ENCODE measurements at places on chromosomes 11 and 22.
A peak's percentile ranks its signal among the peaks of the same experiment; 100 is the strongest.

DNA sequence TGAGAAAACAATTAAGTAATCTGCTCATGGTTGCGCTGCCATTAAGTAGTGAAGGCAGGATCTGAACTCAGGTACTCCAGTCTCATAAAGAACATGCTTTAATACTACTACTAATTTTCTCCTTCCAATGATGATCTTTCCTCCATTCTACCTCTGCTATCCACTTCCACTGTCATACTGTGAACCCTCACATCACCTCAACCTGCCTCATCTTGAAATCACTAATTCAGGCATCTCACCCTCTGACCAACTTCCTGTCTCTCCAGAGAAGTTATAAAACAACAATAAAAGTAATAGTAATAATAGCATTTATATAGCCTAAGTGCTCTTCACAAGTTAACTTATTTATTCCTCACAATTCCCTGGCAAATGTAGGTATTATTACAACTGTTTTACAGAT is 57.1 kb upstream of the PSMA1 start:
- DNase-seq, result no peak

DNA sequence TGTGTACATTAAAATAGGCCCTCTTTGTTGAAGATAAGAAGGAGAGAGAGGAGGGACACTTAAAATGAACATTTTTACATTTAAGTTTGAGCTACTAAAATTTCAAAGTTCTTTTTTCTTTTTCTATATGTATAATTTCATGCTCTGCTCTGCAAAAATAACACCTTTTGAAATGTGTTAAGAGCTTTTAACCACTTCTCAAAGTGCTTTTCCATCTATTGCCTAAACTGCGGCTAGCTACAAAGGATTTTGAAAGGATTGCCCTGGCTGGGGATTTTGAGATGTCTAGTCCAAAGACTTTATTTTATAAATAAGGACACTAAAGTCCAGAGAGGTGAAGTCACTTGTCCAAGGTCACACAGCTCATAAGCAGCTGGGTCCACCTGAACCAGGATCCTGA is 138.5 kb downstream of the CCDC81 start:
- no peak for DNase-seq

- no peak for DNase-seq
Measured at GRCh38 chr11:66337103-66337899, 1.1 kb upstream of the RIN1 start.

GRCh38 chr11:120074076-120074475 is 63.8 kb downstream of the TRIM29 start:
- no peak for DNase-seq

GRCh38 chr11:128594226-128594625 is 6.9 kb upstream of the ETS1 start:
- DNase-seq, result no peak

GRCh38 chr11:27716835-27717234 is 16.6 kb upstream of the BDNF start:
- DNase-seq, result no peak

- no peak for DNase-seq
Measured at GRCh38 chr11:62678433-62678769, 472 bp downstream of the UBXN1 start.

DNA sequence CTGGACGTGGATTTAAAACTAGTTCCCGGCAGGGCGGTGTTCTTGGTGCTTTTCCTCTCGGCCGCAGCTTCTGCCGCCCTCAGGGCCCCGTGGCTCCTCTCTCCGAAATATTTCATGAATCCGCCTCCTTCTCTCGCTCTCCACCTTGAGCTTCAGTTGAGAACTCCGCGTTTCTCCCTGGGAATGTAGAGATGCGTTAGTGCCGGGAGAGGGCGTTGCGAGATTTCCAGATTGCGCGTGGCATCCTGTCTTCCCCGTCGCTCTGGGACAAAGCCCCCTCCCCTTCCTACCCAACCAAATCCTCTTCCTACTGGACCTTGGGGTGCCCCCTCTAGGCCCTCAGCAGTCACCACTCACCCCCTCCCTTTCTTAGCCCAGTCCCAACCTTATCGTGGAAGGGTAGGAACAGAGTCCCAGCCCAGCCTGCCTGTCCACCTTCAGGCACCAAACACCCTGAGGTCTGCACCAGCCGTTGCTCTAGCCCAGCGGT is 15.5 kb upstream of the RAC2 start:
- peak; percentile 54 for DNase-seq

GRCh38 chr11:81644239-81644840 is 1089.3 kb downstream of the FAM181B start:
- no peak for DNase-seq

GRCh38 chr11:121408830-121409229 is 43.3 kb upstream of the SORL1 start:
- no peak for DNase-seq

DNA sequence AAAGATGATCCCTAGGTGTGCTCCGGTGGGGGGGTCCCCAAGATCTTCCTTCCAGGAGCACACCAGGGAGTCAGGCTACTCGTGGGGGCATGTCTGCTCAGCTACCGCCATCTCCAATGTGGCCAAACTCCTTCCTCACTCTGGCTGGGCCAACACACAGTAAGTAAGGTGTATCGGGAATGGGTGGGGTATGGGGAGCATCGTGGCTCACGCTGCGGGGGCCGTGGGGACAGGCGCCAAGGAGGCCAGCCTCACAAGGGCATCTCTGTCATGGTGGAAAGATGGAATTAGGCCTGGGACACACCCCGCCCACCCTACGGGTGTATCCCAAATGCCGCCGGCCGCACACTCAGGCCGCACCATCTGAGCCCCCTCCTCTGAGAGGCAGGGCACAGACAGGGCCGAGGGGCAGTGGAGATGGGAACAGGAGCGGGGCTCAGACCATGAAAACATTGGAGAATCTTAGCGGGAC is 8.3 kb downstream of the IGF2 start:
- DNase-seq, result no peak

GRCh38 chr22:18091478-18091877 is 13.7 kb downstream of the PEX26 start:
- DNase-seq, result no peak

DNA sequence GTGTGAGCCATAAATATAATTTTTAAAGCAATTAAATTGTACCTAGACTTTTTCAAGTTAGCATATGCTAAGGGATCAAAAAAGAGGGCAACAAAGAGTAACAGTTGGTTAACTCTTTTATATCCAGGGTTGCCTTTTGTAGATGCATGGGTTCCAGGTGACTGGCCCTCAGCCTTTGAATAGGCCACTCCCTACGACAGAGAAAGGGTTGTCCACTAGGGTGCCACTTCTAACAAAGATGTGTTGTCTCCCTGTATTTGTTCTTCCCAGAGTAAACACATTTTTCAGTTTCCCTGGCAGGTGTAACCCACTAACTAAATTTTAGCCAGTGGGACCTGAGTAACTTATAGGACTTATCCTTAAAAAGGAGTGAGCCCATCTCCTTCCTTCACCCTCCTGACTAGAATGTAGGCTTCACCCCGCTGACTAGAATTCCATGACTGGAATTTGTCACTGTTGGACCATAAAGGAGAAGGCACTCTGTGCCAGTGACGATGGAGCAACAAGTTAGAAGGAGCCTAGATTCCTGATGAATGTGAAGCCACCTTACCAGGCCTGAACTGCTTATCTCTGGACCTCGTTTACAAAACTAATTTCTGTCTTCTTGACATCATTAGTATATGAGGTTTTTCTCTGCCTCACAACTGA is 16.6 kb downstream of the TUG1 start:
- DNase-seq, result no peak

DNA sequence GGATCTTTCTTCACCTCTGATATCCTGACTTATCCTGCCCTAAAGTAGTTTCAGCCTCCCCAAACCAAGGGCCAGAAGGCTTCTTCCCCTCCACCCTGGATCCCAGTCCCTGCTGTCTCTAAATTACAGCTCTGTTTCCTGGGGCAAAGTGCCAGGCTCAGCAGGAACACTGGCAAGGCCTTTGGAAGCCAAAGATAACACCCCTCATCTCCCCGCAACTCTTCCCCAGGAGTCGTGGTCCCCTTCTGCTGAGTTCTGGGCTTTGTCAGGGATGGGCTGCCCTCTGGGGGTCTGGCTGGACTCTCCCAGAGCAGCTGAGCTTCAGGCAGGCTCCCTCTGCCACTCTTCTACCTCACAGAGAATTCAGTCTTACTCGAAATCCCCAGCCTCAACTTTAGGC is 53.8 kb upstream of the AMPD3 start:
- DNase-seq, result no peak

- no peak for DNase-seq
Measured at GRCh38 chr22:49657974-49658590, 169.6 kb downstream of the BRD1 start.

GRCh38 chr22:45105281-45105702 is 58.4 kb upstream of the NUP50 start:
- DNase-seq, result no peak

GRCh38 chr22:22073769-22074561 is 91.4 kb upstream of the TOP3B start:
- DNase-seq, result no peak

GRCh38 chr11:35529971-35530495 is 4.6 kb upstream of the PAMR1 start:
- DNase-seq, result no peak

DNA sequence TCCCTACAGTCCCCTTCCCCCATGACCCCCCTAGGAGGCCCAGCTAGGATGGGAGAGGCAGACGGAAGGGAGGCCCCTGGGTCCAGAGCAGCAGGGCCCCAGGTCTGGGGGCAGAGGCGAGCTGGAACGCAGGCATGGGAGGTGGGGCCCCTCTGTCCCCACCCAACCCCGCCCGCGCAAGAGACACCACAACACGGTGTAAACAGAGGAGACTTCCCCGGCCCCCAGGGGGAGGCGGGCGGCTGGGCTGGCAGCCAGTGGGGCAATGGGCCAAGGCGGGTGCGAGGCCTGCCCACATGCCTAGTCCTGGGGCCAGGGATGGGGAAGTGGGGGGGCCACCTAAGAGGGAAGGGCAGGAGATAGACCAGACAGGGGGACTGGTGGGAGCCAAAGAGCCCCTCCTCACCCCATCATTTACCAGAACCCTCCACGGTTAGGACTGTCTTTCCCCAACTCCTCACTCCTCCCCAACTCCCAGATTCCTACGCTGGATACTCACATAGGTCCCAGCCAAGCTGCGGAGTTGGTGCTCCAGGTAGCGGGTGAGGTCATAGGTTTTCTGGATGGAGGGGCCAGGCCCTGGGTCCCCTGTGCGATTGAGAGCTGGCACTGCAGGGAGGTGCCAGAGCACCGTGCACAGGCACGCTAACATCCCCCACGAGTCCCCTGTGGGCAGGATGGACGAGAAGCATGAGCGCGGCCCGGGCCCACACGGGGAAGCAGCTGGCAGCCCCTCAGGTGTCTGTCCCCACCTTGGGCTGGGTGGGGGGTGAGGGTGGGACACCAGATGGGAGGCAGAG is 6.2 kb downstream of the CLCF1 start:
- no peak for DNase-seq

- DNase-seq, result no peak
Measured at GRCh38 chr11:27183672-27184457, 143.2 kb downstream of the BBOX1 start.

GRCh38 chr22:22408731-22409696 is 99.5 kb downstream of the ZNF280B start:
- no peak for DNase-seq

DNA sequence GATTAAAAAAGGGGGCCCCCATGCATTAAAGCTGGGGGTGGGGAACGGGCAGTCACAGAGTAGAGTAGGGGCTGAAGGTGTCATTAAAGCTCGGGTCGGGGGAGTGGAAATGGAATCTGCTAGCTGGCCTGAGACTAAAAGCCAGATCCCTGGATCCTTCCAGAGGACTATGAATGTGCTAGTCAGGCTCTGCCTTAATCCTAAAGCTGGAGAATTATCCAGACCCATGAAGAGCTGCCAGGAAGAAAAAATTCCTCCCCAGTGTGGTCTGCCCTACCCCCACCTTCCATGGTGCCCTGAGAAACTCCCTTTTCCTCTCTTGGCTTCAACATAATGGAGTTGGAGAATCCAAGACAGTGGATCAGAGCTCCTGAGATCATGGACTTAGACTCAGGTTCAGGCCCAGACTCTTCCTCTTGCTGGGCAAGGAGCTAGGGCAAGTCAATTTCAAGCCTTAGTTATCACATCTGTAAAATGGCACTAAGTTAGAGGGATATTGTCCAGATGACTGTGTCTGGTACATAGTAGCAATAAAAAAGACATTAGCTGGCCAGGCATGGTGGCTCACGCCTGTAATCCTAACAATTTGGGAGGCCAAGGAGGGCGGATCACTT is 24.0 kb upstream of the SMTN start:
- no peak for DNase-seq

DNA sequence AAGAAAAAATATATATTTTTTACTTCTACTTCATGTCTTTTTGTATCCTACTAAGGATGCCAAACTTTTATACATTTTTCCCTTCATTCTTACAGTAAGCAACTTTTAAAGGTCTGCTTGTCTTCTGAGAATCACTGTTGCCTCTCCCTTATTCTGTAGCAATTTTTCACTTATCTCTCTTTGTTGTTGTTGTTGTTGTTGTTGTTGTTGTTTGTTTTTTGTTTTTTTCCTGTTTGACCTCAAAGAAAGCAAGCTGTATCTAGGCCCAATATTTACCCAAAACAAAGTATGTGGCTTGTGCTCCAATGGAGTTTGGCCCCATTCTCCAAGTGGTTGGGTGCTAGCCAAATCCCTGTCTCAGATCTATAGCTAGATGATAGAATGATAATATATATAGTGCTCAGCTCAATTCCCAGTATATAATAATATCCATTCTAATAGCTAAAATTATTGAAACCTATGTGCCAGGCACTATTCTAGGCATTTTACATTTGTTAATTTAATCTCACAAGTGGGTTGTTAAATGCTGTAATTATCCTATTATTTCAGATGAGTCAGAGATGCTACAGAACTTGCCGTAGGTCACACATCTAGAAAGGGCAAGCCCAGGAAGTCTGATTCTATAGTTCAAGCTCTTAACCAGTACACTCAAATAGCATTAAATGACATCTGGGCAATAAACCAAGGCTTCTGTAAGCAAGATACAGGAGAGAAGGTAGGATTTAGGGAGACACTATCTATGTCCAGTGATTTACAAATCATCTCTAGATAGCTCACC is 205.1 kb upstream of the PITPNB start:
- no peak for DNase-seq

GRCh38 chr11:102583141-102583873 is 41.8 kb downstream of the MMP20 start:
- no peak for DNase-seq

GRCh38 chr11:35579557-35580396 is 38.5 kb upstream of the FJX1 start:
- DNase-seq, result no peak

DNA sequence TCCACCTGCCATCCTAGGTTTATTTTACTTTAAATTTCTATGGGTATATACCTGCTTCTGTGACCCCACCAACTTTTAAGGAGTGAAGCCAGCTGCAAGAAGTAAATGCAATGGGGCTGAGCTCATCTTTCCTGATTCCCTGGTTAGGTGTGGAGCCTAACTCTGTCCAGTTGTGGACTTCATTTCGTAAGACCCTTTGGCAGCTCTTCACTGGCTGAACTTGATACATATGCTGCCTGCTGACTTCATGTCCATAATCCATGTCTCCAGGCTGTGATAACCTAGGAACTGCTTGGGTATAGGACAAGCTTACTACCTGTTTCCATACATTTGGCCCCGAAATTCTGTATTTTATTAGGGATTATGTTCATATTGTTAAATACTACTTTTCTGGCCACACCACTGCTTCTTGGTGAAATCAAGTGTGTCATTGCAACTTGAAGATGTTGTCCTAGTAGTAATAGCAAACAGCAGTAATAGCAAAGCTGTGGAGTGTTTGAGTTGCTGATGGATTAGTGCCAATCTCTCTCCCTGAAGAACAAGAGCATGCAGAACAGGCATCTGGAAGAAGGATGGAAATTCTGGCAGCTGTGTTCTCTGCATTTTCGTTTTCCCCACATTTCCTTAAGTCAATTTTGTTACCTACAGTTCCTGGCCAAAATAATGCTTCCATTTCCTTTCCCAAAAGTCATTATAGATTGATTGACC is 31.2 kb downstream of the LDLRAD3 start:
- DNase-seq, result no peak

GRCh38 chr11:72812967-72813739 is 1.1 kb upstream of the ATG16L2 start:
- peak; percentile 80 for DNase-seq
